ENCODE measurements at places on chromosomes 2 and 18.

DNA sequence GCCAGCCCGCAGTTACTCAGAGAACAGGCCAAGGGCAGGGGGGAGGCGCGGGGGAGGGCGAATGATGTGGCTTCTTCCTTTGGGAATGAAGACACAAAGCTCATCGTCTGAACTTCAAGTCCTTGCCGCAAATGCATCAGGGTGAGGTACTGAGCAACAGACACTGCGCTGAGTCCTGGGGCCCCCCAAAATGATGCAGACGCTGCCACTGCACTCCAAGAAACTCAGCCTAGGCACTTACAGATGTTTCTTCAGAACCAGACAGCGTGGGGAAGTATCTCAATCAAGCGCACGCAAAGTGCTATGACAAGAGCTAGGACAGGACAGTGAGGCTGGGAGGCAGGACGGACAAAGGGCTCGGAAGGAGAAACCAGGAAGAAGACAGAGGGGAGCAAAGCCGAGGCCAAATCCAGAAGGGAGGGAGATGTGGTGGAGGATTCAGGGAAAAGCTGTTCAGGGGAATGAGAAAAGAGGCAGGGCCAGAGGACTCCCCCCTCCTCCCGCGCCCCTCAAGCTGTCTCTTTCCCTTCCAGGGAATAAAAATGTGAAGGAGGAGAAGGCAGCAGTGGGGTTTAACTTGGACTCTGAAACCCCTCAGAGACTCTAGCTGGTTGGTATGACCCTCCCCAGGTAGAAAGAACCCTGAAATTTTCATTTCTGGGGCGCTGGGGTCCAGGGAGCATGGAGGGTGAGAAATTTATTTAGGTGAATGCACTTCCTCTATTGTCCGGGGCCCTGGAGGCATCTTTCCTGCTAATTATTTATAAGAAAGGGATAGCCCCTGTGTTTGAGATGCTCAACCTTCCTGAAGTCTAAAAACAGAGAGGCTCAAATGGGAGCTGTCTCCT, 34.9 kb downstream of the CIB4 start:
- no peak for DNase-seq

- no peak for DNase-seq
These were observed 977.3 kb upstream of the POU3F3 start for GRCh38 chr2:103876611-103877010.

DNA sequence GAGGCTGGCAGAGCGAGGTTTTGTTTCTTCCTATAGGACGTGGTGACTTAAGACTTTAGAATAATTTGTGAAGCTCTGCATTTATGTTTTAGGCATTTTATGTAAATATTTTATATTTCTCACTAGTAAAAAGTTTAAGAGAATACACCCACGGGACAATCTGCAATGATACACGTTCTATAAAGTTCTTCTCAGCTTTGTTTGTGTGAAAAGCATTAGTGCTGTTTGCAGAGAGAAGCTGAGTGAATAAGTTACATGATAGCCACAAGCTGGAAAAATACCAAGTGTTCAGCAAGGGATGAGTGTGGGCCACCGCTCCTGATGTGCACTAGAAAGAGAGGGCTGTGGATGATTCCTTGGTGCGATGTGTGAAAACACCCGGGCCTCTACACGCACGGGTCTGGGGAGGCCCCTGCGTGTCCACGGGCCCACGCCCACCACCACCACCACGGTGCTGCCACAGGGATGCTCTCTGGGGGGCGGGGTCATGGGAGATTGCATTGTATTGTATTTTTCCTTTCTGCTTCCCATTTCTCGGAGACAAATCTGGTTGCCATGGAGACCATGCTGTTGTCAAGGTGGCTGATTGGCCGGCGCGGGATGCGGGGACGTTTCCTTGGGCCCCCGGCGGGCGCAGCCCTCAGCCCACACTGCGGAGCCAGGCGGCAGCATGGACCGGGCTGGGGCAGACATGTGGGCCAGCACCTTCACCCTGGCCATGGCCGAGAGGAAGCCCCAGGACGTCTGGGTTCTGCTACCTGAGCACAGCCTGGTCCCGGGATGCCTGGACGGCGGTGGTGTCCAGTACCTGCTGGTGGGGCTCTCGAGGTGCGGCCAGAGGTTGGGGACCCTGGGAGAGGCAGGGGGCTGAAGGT, at the start of gene RTP5:
RTP5 (plus strand) TSS at position 643 of the 875 bp plus-strand sequence; CDS start at position 671, 28 bp downstream.
- no peak for DNase-seq

GRCh38 chr2:230225486-230225885, at the start of gene SP140:
Gene SP140, plus strand, starts transcription at chr2:230225736. Its CDS starts 109 bp downstream, at chr2:230225845.
- DNase-seq = no peak

DNA sequence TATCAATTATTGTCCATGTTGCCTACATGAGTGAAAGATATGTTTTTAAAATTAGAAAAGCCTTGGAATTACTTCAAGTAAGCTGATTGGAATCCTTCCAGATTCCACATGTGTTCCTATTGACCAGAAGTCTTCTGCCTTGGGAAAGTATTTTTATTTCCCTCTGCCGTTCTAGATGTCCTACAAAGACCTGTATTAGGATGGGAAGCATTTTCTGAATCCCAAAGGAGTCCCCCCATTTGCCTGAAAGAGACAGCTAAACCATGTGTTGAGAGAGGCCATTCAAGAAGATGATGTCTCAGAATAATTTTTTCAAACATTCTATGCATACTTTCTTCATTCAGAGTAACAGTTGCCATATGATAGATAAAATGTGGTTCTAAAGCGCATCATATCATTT, 19.0 kb upstream of the MYO1B start:
- no peak for DNase-seq

GRCh38 chr2:4175343-4175742, 472.0 kb downstream of the DCDC2C start:
- DNase-seq = no peak

DNA sequence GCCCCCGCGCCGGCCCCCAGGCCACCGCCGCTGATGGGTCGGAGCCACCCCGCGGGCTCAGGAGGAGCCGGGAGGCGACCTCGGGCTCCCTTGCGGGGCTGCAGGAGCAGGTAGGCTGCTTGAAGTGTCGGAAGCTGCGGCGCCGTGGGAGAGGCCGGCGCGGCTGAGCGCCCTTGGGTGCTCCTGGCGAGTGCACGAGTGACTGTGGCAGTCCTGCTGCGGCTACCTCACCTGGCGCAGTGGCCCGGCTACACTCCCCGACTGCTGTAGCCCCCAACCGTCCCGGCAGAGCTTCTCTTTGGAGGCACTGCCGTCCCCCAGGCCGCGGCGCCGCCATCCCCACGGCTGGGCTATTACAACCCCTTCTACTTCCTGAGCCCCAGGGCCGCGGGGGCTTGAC, 10.0 kb upstream of the LYPD6 start:
- DNase-seq = no peak

DNA sequence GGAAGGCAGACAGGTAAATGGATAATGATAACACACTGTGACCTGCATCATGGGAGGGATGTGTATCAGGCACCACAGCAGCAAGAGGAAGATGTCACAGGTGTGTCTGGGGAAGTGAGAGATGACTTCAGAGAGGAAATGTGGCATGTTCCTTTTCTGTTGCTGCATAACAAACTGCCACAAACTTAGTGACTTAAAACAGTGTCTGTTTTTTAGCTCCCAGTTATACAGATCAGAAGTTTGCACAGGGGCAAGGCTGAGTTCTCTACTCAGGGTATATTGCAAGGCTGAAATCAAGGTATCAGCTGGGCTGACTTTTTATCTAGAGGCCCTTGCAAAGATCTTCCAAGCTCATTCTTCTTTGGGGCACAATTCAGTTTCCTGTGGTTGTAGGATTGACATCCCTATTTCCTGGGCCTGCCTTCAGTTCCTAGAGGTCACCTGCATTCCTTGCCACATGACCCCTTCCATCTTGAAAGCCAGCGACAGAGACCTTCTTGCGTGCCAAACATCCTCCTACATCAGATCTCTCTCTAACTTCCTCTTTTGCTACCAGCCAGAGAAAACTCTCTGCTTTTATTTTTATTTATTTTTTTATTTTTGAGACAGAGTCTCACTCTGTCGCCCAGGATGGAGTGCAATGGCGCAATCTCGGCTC, 2.1 kb upstream of the MAP3K2 start:
- no peak for DNase-seq

DNA sequence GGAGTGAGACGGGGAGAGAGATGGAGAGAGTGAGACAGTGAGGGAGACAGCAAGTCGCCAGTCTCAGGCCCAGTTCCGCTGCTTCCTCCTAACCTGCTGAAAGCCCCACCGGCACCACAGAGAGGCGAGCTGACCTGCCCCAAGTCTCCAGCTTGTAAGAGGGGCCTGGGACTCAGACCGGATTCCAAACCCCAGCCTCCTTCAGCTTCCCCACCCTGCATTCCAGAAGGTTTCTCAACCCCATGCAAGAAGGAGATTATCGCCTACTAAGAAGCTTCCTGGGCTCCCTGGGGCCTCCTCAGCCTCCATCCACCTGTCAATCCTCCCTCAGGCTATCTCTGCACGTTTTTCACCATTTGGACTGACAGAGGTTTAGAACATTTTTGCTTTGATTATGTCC, 173.1 kb upstream of the RAB6C start:
- no peak for DNase-seq
